B cell (primary cell): ENCODE measurements at places on chromosomes 12 and 14. TPM values are rescaled to one million over a fixed set of nuclear protein-coding genes. Genes with fewer than 3 reads are reported as not detected.

GRCh38 chr12:15707516-15708199 is 81.5 kb downstream of the EPS8 start:
- no peak for DNase-seq

The TMEM233 gene
- not detected in 2 replicates for polyA plus RNA-seq

The AMIGO2 gene
- polyA plus RNA-seq = 7.6 and 11.8 TPM in 2 replicates

DNA sequence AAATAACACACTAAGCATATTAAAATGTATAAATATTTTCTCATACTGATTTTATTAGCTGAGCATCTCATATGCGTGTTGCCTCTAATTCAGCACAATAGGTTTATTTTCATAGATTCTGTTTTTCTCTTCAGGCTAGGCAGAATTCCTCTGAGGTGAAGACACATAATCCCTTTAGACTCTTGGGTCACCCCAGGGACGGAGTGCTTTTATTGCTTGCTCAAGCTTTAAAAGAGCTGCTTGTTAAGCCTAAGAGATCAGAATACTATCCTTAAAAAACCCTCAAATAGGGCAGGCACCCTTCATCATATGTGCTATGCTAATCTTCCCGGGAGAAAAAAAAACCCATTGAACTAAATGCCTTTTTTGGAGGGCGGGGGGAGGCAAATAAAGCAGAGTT is 390.1 kb downstream of the KCNH5 start:
- no peak for DNase-seq

The GZMB gene
- polyA plus RNA-seq = 0.88 and 1.3 TPM in 2 replicates

The GRIN2B gene
- polyA plus RNA-seq = 0.01 TPM in 1 of 2 replicates, not detected in the other

GRCh38 chr12:59620326-59620725 is 24.5 kb downstream of the SLC16A7 start:
- DNase-seq = peak; percentile 51
